ENCODE measurements at places on chromosomes 16 and 17.
A peak's percentile ranks its signal among the peaks of the same experiment; 100 is the strongest.

- DNase-seq: no peak
These were observed 2172.0 kb downstream of the TP53TG3F start for GRCh38 chr16:35631261-35631945.

DNA sequence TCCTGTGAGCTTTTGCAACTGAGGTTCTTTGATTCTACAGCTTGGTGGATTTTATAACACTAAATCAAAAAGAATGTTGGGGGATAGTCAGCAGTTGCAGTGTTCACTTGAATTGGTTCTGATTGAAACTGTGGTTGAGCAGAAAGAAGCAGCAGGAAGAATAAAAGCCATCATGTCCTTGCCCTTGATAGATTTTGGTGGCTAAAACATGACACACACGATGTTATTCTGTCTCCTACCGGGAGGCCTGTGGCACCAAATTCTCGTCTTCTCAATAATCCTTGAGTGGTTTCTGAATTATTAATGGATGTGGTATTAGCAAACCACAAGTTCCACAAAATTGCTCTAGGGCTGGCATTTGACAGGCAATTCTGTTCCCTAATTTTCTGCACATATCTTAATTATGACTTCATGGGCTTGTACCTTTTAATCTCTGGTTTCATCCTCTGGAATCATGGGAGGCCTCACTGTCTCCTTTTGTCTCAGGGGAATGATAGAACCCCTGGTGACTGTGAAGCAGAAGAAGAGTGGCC is 338.2 kb downstream of the SNX29 start:
- DNase-seq: no peak

DNA sequence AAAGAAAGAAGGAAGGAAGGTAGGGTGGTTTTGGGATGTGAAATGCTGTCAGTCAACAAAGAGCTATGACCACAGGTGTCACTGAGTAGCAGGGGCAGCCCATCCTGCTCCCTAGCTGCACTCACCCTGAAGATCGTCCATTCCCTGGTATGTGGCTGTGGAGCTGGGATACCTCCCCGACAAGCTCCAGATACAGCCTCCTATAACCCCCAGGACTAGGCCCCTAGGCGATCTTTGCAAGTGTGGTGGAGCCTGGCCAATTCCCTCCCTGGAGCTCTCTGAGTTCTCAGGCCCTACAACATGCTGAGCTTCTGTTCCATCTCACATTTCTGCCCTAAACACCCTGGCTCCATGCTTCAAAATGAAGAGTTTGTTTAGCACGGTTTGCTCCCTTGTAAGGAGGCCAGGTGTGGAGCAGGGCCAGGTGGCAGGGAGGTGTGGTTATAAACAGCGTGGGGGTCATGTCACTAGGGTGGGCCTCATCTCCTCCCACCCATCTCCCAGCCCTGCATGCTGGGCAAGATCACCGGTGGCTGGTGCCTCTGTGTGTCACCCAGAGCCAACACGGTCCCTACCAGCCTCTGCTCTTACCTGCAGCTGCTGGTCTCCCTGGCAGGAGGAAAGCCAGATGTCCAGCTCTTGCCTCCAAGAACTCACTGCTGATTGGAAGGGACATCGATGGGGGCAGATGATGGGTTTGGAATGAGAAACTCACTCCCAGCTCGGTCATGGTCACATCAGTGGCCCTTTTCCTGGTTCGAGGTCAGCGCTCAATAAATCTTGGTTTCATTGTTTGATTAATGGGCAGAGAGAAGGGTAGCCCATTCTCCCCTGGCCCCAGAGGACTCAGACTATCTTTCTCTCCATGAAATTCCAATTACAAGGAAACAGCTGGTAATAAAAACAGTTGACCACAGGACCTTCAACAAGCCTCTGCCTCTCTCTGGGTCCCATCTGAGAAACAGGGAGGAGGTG is 511.0 kb upstream of the CDH5 start:
- no peak for DNase-seq

DNA sequence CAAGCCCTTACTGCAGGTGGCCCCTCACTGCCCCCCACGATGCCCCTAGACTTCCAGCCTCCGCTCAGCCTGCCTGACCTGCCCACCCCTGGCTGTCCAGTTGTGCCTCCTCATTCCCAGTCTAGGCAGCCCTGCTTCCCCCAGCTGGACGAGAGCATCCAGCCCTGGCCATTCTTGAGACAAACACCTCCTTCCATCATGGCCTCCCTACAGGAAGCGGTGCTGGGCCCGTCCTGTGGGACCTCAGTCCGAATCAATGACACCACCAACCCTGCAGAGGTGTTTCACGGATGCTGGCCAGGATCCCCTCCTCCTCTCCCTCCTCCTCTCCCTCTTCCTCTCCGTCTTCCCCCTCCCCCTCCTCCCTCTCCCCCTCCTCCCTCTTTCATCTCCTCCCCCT is 28.3 kb downstream of the CCDC40 start:
- DNase-seq: no peak

GRCh38 chr17:68762911-68763310 is 161.7 kb upstream of the FAM20A start:
- no peak for DNase-seq

- peak; percentile 67 for DNase-seq
These were observed 33.8 kb upstream of the SBK1 start for GRCh38 chr16:28258567-28258966.

- no peak for DNase-seq
These were observed 21.3 kb downstream of the NECAB2 start for GRCh38 chr16:83989300-83989699.

DNA sequence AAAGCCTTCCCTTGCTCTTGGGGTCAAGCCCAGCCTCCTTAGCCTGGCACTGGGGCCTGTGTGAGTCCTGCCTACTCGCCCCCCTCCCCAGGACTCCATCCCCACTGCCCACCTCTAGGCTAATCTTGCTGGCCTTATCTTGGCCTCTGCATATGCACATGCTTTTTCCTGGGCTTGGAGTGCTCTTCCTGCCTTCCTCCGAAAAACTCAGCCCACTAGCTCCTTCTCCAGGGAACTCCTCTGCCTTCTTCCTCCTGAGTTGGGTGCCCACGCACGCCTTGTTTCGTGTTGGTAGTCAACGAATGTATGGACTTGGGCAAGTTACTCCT is 16.5 kb downstream of the TBX2 start:
- no peak for DNase-seq

GRCh38 chr17:40491486-40491885 is 9.9 kb downstream of the TNS4 start:
- DNase-seq: no peak

DNA sequence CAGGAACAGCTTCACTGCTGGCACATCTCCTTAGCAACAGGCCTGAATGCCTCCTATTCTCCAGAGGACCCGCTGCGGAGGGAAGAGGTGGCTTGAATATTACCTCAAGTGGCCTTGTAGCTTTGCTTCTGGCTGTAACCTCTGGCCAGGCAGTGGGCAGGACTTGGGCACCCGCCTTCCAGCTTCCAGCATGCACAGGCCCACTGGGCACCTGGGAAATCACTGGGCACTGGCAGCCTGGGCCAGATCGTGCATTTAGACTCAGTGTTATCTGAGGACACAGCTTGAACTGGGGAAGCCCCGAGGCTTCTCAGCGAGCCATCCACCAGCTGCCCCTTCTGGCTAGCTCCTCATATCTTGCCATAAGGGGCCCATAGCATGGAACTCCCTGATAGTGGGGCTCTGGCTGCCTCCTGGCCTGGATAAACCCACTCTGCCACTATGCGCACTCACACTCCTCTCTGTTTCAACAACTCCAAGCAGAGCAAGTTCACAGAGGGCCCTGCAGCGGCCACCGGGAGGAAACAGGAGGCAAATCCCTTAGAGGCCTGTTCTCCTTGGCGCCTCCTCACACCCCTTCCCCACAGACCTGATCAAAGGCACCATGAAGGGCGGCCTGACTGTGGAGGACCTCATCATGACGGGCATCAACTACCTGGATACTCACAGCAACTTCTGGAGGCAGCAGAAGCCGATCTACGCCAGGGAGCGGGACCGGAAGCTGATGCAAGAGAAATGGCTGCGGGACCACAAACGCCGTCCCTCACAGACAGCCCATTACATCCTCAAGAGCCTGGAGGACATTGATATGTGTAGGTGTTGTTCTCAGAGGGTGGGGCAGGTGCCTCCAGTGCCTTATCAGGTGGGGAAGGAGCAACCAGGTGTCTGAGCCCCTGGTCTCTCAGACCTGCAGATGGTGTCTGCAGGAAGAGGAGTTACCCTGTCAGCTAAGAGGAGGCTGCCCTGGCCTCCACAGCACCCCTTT is 7.8 kb downstream of the ODAD4 start:
- DNase-seq: no peak

GRCh38 chr16:48536614-48537200 is 73.3 kb downstream of the N4BP1 start:
- DNase-seq: no peak

- peak; percentile 21 for DNase-seq
These were observed 114.6 kb upstream of the MED13 start for GRCh38 chr17:62179525-62180161.

DNA sequence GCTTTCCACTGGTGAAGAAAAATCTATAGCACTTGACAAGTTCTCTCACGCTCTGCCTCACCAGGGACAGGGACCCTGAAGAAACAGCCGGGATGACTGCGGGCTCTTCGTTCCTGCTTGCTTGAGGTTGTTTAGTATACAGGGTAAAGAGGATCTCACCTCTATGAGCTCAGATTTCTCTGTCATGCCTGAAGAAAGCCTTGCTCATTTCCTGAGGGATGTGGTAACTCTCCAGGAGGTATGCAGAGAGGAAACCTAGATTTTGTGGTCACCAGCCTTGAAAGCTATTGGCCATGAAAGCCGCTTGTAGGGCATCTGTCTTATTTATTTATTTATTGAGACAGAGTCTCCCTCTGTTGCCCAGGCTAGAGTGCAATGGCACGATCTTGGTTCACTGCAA is 23.2 kb downstream of the USP43 start:
- no peak for DNase-seq

GRCh38 chr17:63082952-63083351 is 116.9 kb downstream of the TANC2 start:
- DNase-seq: no peak

DNA sequence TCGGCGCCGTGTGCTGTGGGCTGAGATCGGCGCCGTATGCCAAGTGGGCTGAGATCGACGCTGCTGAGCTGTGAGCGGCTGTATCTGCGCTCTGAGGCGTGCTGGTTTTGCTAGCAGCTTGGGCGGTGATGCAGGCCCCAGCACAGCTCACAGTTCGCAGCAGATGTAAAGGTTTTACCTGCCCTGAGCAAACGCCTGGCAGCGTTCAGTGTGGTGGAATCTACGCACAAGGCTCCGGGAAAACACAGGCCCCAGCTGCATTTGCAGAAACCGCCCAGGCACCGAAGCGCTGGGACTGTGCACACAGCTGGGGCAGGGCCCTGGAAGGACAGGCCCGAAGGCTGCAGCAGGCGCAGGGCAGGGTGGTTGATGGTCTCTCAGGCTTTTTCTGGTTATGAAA is 8.0 kb upstream of the ZNF469 start:
- DNase-seq: no peak

GRCh38 chr17:41406205-41406604 is 8.8 kb upstream of the KRT31 start:
- DNase-seq: no peak

DNA sequence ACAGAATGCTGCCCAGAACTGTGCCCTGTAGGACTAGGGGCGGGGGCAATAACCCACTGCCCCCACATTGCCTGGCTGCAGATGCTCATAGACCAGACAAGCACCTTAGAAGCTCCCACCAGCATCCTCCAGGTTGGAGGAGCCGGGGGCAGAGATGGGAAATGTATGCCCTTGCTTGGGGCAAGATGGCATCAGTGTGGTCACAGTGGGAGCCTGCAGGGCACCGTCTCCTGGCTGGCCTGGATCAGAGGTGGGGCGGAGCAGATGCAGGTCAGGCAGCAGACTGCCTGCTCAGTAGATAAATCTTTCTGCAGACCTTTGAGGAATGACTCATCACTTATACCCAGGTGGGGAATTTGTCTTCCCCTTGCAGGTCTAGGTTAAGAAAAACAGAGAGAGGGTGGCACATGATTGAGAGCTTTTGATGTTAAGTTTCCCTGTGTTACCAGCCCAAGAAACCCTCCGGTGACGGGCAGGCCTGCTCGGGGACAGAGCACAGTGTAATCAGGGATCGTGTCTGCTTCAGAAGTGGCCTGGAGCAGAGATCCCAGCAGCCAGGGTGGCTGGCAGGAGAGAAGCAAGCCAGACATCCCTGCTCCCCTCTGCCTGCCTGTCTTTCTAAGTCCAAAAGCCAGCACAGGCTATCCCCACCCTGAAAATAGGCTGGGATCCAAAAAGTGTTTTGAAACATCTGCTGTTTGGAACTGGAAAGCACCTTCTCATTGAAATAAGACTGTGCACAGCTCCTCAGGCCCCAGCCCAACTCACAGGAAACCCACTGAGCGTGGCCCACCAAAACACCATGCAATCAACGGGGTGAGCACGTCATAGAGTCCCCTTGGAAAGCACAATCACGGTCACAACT is 50.7 kb upstream of the RPL38 start:
- DNase-seq: no peak

- DNase-seq: no peak
These were observed 2.3 kb upstream of the NUDT16L1 start for GRCh38 chr16:4690946-4691665.

- DNase-seq: no peak
These were observed 9.2 kb downstream of the HERPUD1 start for GRCh38 chr16:56941092-56941491.

GRCh38 chr17:69123626-69124025 is 18.1 kb downstream of the ABCA6 start:
- no peak for DNase-seq

DNA sequence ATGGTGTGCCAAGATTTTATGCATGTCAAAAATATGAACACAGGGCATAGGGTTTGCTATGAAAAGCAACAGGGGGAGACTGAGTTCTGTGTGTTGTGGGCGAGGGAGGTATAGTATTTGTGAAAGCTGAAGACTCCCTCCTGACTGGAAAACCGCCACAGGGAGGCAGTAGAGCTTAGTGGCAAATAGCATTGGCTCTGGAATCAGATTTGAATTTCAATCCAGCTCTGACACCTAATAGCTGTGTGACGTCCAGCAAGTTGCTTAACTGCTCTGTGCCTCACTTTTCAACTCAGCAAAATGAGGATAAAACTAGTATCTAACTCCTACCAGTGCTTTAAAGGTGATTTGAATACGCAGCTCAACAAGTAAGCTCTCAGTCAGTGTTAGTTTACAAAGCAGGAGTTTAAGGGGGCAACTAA is 22.0 kb downstream of the KPNA2 start:
- DNase-seq: peak; percentile 16

GRCh38 chr16:3576211-3576610 is 992 bp downstream of the NLRC3 start:
- no peak for DNase-seq

GRCh38 chr17:2125013-2125535 is 70.2 kb downstream of the HIC1 start:
- DNase-seq: peak; percentile 24

GRCh38 chr17:42313773-42314566 is 25.7 kb downstream of the STAT5A start:
- no peak for DNase-seq
